Posterior cingulate gyrus (tissue), 11 donors: ENCODE measurements at places on chromosomes 13 and 19.
A peak's percentile ranks its signal among the peaks of the same experiment; 100 is the strongest.

DNA sequence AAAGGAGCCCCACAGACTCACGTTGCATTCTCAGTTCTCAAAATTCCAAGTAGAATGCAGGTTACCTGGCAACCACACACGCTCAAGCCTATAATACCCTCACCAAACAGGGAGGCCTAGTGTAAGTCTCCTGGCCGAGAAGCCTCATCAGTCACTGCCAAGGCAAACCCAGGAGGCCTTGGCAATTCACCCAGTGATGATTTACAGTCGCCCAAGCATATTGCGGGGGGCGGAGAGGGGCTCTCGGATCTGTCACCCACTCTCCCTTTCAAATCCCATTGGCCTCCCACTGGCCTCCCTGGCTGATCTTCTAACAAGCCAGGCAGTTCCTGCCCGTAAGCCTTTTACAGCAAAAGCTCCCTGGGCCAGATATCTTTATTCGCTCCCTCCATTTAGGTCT lies 1.1 kb downstream of the AKAP8L start:
- DNase-seq, result no peak

- no peak for DNase-seq
Measured at GRCh38 chr19:34556488-34556887, 74.9 kb downstream of the WTIP start.

GRCh38 chr19:36214386-36215275 lies at the start of the genes ZNF146 and ZNF565:
Gene ZNF146 (plus strand): TSS chr19:36215106. CDS start chr19:36236441, 21,335 bp downstream.
Gene ZNF565 (minus strand): TSS chr19:36214665. CDS start chr19:36201985, 12,680 bp downstream.
- DNase-seq, result peak; percentile 95

- no peak for DNase-seq
Measured at GRCh38 chr19:18160971-18161635, 8.1 kb downstream of the PIK3R2 start.

DNA sequence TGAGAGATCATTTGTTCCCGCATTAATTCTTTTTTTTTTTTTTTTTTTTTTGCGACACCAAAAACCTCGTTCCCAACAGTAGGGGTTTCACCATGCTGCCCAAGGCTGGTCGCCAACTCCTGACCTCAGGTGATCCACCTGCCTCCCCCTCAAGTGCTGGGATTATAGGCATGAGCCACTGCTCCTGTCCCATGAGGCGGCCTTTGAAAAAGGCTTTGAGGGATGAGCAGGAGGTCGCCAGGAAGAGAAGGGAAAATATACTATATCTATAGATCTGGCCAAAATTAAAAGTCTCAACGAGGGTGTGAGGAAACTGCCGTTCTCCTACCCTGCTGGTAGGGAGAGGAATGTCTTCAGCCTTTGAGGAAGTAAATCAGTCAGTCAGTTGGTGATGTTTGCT lies 26.2 kb downstream of the ZNF473 start:
- DNase-seq, result no peak

- no peak for DNase-seq
Measured at GRCh38 chr13:75258159-75258782, 223.7 kb downstream of the TBC1D4 start.

GRCh38 chr13:47518530-47518929 lies 482.5 kb downstream of the SUCLA2 start:
- no peak for DNase-seq

DNA sequence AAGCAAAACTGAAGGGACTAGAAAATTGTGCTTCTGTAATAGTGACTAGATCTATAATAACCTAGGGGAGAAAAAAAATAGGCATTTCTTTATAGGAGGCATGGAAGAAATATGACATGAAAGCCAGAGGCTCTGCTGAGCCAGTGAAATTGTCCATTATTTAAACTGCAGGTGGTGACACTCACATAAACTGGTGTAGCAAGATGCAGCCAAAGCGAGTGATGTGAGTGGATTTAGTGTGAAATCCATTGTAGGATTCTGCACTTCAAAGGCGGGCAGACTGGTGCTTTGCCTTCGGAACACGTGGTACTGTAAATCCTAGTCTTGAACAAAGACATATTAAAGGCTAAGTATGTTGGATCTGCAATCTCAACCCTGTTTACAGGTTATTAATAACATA lies 361.9 kb downstream of the TBC1D4 start:
- DNase-seq, result no peak

DNA sequence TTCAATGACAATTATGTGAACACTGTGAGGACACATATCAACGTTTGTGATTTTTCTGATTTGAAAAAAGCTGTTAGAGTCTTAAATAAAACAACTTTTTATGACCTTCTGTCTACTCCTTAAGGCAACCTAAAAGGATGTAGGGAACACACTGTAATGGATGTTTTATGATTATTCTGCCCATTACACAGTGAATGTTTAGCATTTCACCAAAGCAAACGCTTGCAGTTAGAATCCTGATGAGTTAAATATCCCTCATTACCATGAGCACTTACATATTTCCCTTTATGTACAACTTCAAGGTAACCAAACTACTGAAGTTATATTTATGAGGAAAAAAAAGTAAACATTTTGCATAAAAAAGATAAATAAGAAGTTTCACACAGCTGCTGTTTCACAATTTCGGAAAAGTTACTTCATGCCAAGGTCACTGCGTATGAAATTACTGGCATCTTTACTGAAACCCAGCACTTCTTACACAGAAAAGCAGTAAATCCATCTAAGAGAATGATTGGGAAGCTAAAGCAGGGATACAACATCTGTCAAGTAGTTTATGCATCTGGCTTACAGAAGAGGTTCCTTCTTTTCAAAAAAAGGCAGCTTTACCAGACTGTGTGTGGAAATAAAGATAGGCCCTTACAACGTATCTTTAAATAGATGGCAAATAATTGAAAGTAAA lies 733.7 kb upstream of the ATXN8OS start:
- DNase-seq, result no peak

DNA sequence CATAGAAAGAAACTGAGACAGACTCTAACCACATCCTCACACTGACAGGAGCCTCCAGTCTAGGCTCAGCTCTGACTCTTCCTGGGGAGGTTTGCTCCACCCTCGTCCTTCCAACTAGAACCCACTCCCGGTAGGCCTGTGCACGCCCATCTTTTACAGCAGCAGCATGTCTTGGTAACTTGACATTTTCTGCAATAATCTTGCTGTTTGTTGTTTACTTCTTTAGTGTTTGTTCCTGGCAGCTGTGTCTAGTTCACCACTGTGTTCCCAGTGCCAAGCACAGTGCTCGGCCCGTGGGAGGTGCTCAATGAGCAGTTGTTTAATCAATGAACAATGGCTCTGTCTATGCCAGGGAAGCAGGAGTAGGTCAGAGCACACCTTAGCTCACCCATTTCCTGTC lies 23.1 kb upstream of the ZNF729 start:
- no peak for DNase-seq

GRCh38 chr19:37763488-37763887 lies 15.9 kb downstream of the ZNF573 start:
- no peak for DNase-seq

DNA sequence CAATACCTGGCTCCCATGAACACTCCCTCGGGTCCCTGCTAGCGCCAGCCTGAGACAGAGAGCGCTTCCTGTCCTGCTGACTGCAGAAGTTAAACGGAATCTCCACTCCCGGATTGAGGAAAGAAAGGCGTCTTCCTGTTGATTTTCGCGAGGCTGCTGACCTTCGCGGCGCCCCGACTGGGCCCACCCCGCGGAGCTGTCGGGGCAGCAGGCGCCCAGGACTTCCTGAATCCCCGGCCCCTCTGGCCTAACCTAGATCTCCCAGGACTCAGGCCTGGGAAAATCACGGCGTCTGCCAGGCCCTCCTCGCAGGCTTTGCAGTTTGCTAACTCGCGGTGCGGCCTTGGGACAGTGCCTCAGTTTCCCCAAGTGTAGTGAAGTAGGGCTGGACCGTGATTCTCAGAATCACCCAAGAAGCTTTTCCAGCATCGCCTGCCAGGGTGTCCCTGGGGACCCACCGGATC lies 108.8 kb downstream of the KCTD15 start:
- DNase-seq, result no peak
